HTR-8/SVneo (cell line): ENCODE measurements at places on chromosomes 11 and 22.

GRCh38 chr22:28506150-28506535 lies 173.5 kb downstream of the TTC28 start:
- DNase-seq = no peak

GRCh38 chr11:3037945-3038271 lies 19.3 kb downstream of the CARS1 start:
- no peak for DNase-seq

DNA sequence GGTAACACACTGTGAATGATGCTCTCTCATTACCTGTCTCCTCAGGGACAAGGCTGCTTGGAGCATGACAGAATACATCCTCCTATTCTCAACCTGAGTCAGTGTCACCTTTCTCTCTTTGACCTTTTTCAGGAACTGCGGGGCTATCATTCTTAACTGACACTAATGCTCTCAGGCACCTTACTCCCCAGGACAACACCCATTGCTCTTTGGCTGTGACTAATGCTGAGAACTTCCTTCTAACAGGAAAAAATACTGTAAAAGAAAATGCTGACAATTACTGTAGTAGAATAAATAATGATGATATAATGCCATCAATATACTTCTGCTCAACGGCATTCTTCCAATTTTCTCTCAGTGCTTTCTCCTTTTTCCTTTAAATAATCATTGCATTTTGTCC lies 2082.7 kb upstream of the RAG2 start:
- no peak for DNase-seq

DNA sequence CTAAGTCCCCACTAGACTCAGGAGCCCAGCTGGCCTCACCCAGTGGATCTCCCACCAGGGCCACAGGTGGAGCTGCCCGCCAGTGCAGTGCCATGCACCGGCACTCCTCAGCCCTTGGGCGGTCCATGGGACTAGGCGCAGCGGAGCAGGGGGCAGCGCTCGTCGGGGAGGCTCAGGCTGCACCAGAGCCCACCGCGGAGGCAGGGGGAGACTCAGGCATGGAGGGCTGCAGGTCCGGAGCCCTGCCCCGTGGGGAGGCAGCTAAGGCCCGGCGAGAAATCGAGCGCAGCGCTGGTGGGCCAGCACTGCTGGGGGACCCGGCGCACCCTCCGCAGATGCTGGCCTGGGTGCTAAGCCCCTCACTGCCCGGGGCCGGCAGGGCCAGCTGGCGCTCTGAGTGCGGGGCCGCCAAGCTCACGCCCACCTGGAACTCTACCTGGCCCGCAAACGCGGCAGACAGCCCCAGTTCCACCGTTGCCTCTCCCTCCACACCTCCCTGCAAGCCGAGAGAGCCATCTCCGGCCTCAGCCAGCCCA lies 1275.2 kb upstream of the CNTN5 start:
- no peak for DNase-seq
